ENCODE measurements at places on chromosomes 12 and 14. TPM values are rescaled to one million over a fixed set of nuclear protein-coding genes. Genes with fewer than 3 reads are reported as not detected.

RNASE1 gene
- total RNA-seq: 21.4 TPM

DHRS4L2 gene
- 46.4 TPM for total RNA-seq

KLRG1 gene
- 1.9 TPM for total RNA-seq

KRT73 gene
- not detected for total RNA-seq

ZNF410 gene
- 17.1 TPM for total RNA-seq

SLCO1B1 gene
- 143 TPM for total RNA-seq

NUAK1 gene
- 3.4 TPM for total RNA-seq

GSC gene
- total RNA-seq: not detected

LRR1 gene
- total RNA-seq: 4.8 TPM

PPM1H gene
- total RNA-seq: 8.0 TPM

MIP gene
- total RNA-seq: 0.60 TPM

WSCD2 gene
- total RNA-seq: not detected

DEGS2 gene
- total RNA-seq: 0.93 TPM

CBLN3 gene
- 1.4 TPM for total RNA-seq

GYS2 gene
- 40.9 TPM for total RNA-seq

PRH2 gene
- total RNA-seq: not detected

ARG2 gene
- 0.48 TPM for total RNA-seq

HOXC9 gene
- not detected for total RNA-seq

NEUROD4 gene
- not detected for total RNA-seq

B4GALNT1 gene
- 0.60 TPM for total RNA-seq

TMEM179 gene
- 0.30 TPM for total RNA-seq

OR2AP1 gene
- not detected for total RNA-seq

UBR7 gene
- total RNA-seq: 8.8 TPM

TAS2R30 gene
- 1.4 TPM for total RNA-seq

SRGAP1 gene
- 1.1 TPM for total RNA-seq

SMOC1 gene
- total RNA-seq: 75.6 TPM

TAS2R8 gene
- not detected for total RNA-seq

WDHD1 gene
- 1.3 TPM for total RNA-seq

KRT81 gene
- total RNA-seq: 0.65 TPM

CYP46A1 gene
- 1.5 TPM for total RNA-seq

KCNH3 gene
- 0.13 TPM for total RNA-seq

AICDA gene
- total RNA-seq: not detected

SLC5A8 gene
- not detected for total RNA-seq

HNF1A gene
- 23.8 TPM for total RNA-seq

CD4 gene
- 22.7 TPM for total RNA-seq

RNF212B gene
- total RNA-seq: not detected

THAP2 gene
- 1.4 TPM for total RNA-seq

KIAA0586 gene
- 5.6 TPM for total RNA-seq

SLCO1A2 gene
- total RNA-seq: 3.7 TPM

DPPA3 gene
- total RNA-seq: not detected

SDSL gene
- 93.0 TPM for total RNA-seq

PLEKHD1 gene
- total RNA-seq: not detected

MMP17 gene
- 1.1 TPM for total RNA-seq

NKX2-1 gene
- total RNA-seq: 0.10 TPM

MYO1H gene
- not detected for total RNA-seq

ANKRD33 gene
- not detected for total RNA-seq
